ENCODE measurements at places on chromosomes 12 and 14. TPM values are rescaled to one million over a fixed set of nuclear protein-coding genes. Genes with fewer than 3 reads are reported as not detected.

The CD69 gene
- polyA plus RNA-seq, result 0.24 TPM

The ARHGAP9 gene
- not detected for polyA plus RNA-seq

The SERPINA1 gene
- polyA plus RNA-seq, result not detected

The KLRC3 gene
- polyA plus RNA-seq, result 0.95 TPM

All from Purkinje cell (primary cell).